ENCODE measurements at places on chromosomes 1 and 21. TPM values are rescaled to one million over a fixed set of nuclear protein-coding genes. Genes with fewer than 3 reads are reported as not detected.

DNA sequence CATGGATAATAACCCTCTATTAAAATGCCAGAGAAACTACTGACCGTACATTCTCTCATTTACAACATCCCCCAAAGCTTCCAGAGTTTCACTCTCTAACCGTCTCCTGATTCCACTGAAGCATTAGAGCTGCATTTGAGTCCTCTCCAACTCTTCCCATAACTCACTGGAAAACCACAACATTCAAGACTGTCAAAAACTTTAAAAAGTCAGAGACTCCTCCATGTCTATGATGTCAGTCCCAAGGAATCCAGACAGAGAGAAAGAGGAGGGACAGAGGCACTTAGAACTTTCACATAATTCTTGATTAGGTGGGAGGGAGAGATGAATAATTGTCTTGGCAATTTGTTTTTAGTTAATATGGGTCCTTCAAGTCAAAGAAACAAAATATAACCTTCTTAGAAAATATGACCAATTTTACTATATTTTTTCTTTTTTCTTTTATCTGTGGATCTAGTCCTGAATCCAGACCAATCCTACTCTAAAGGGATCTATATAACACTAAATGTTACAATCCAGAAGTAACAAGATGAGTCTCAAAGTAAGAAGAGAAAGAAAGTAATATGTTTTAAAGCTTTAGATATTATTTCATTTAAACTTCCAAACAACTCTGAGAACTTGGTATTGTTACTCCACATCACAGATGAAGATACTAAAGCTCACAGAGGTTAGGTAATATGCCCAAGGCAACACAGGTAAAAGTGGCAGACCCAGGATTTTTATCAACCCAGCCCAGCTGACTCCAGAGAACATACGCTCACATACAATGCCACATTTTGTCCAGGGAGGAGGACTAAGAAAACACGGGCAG, 23.8 kb downstream of the OTUD7B start:
- DNase-seq = peak; percentile 92

- DNase-seq = peak; percentile 80
These were observed 42.8 kb upstream of the DMBX1 start for GRCh38 chr1:46446646-46447498.

DNA sequence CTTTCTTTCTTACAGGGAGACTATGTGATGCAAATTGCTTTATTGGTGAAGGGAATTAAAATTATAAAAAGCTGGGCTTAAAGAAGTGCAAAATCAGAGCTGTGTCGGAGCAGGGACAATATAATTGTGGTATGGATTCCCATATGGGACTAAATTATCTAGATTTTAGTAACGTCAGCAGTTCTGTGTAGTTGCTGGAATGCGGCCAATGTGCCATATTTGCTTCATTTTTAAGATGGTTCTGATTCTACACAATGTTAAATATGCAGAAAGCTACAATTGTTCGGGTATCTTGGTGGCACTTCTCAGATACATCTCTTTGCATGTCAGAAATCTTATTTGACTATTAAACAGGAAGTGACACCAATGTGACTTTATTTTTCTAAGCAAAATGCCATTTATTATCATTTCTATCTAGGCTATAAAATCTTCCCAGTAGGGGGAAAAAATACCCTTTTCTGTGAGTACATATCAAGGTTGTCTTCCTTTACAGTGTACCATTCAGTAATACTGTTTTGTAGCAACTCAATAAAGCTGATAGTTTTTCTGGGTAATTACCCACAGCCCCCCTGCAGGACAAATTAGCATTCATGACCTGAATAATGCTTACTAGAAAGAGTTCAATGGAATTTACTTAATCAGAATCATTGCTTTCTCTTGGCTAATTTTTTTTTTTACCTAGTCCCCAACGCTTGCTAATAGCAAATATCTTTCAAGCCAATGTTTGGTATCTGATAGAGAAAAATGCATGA, 288.3 kb upstream of the ADGRL2 start:
- DNase-seq = peak; percentile 18

- DNase-seq = no peak
These were observed 61.1 kb upstream of the C1orf87 start for GRCh38 chr1:60134716-60135115.

- no peak for DNase-seq
These were observed 675.1 kb upstream of the ADGRL2 start for GRCh38 chr1:81125672-81126071.

DNA sequence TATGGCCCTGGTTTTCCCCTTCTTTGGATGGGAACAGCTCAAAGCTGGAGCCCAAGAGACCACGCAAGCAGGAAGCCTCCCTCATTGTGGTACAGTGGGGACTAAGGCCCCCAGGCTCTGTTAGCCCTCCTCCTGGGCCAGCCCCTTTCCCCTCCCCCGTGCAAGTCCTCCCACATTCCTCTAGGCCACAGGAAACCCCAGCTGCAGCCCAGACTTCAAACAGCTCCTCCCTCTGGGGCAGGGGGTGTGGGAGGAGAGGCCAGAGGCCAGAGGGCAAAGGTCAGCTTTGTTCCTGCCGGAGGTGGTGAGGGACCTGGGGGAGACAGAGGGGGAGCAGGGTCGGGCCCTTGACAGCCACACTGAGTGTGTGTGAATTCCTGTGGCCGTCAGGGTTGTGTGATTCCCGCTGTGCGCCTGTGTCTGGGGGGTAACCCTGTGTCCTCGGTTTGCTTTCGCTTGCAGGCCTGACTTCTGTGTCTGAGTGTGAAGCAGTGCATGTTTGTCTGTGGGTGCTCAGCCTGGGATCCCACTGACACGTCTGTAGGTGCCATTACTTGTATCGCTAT, 3.4 kb upstream of the AHDC1 start:
- peak; percentile 69 for DNase-seq

The IL22RA1 gene
- total RNA-seq = 3.1 TPM

The AMPD1 gene
- not detected for total RNA-seq

The CALML6 gene
- total RNA-seq = 0.72 TPM

The C1QA gene
- 122 TPM for total RNA-seq
